ENCODE measurements at places on chromosomes 6 and 20.
A peak's percentile ranks its signal among the peaks of the same experiment; 100 is the strongest.

GRCh38 chr6:3306848-3307247, 48.1 kb downstream of the PSMG4 start:
- DNase-seq: no peak

GRCh38 chr20:44997668-44998067, 31.4 kb downstream of the STK4 start:
- DNase-seq: no peak

- peak; percentile 47 for DNase-seq
Measured at GRCh38 chr6:35370124-35370741, 27.9 kb downstream of the PPARD start.

- no peak for DNase-seq
Measured at GRCh38 chr6:139801571-139802321, 427.3 kb upstream of the CITED2 start.

DNA sequence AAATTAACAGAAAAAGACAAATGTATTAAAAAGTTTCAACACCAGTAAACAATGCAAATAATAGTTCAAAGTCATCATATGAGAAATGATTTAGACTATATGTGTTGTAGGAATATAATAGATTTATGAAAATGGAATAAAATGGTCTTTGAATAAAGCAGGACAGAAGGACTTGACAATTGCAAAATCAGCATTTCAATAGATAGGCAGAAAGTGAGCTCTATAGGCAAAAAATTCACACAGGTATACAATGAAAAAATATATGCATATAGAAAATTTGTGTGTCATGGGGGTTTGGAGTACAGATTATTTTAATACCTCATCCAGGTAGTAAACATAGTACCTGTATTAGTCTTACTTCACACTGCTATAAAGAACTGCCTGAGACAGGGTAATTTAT, 571.1 kb upstream of the EYS start:
- DNase-seq: no peak

- DNase-seq: no peak
Measured at GRCh38 chr6:134814076-134814695, 135.7 kb downstream of the ALDH8A1 start.

DNA sequence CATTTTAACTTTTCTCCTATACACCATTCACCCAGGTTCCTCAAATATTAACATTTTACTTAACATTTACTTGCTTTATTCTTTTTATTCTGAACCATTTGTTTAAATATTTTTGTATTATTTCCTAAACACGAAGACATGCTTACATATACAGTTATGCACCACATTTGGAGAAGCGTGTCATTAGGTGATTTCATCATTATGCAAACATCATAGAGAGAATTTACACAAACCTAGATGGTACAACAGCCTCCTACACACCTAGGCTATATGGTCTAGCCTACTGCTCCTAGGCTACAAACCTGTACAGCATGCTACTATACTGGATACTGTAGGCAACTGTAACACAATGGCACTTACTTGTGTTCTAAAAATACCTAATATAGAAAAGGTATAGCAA, 6.6 kb downstream of the TDP2 start:
- no peak for DNase-seq

- no peak for DNase-seq
Measured at GRCh38 chr6:52454556-52454955, 34.4 kb downstream of the EFHC1 start.

- DNase-seq: no peak
Measured at GRCh38 chr6:165298402-165298801, 11.0 kb downstream of the C6orf118 start.

DNA sequence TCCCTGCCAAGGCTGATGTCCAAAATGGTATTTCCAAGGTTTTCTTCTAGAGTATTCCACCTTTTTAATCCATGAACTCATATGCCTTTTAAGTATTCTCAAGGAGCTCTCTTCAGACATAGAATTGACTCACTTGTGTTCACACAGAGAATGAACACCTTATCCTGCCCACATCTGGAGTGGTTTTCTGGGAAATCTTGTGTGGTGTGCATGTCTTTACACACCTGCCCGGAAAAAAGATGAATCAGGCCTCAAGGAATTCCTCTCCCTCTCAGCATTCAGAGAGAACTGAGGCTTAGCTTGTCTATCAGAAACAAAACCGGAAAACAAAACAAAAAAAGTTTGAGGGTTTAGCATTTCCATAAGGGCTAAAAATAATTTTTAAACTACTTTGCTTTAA, 148.8 kb downstream of the TFAP2A start:
- no peak for DNase-seq

GRCh38 chr6:167574431-167575151, 249.7 kb downstream of the TTLL2 start:
- DNase-seq: no peak

DNA sequence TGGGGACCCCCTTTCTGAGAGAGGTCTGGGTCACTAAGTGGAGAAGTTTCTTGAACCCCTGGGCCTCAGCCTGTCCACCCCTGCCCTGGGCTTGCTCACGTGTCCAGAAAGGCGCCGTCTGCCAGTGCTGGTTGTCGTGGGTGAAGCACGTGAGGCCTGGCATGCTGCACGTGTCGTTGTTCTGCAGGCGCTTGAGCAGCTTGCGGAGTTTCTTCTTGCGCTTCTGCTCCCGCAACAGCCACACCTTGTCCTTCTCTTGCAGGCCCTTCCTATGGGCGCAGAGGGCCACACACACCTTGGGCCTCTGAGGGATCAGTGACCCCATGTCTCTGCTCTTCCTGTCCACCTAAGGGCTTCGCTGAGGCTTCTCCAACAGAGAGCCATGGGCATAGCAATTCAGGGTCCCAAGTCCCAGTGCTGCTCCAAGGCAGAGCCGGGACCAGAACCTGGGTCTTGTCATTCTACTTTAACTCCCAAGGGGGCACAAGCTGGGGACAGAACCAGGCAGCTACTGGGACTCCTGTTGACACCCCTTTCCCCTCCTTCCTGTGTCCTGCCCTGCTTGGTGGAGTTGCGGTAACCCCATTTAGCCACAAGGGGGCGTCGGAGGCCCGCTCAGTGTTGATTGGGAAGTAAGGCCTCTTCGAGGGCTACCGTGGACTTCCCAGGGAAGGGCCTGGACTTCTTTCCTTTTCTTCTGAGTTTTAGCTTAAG, 121.8 kb downstream of the SULF2 start:
- DNase-seq: peak; percentile 72

DNA sequence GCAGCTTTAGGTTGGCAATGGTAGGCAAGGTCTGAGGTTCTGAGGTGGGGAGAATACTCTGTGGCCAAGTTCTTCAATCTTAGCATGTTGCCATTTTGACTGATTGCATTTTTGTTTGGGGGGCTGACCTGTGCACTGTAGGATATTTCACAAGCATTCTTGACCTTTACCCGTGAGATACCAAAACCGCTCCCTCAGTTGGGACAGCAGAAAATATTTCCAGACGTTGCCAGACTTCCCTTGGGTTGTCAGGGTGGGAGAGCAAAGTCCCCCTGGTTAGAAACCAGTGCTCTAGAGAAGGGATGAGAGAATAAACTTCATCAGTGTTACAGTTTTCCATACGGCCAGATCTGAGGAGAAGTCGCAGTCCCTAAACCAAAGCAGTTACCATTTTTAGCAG, 279.6 kb downstream of the TFAP2B start:
- DNase-seq: no peak

Data from CD4-positive, alpha-beta T cell treated with Interleukin-15 for 4 hours (primary cell).